ENCODE measurements at places on chromosomes 12 and 14. TPM values are rescaled to one million over a fixed set of nuclear protein-coding genes. Genes with fewer than 3 reads are reported as not detected.

- peaks cover 5% of the 10 kb centered on the region for H3K36me3 ChIP-seq
- H3K27ac ChIP-seq, result no peak overlapping the region
- DNase-seq, result no peak
- H3K27me3 ChIP-seq, result no peaks in the 10 kb centered on the region
- no peaks in the 10 kb centered on the region for H3K4me1 ChIP-seq
- no peak overlapping the region for H3K4me3 ChIP-seq
Measured at GRCh38 chr14:65033181-65033580, 46.5 kb downstream of the FNTB start.

KLHL42 gene
- 19.4 TPM for total RNA-seq

TAS2R7 gene
- not detected for total RNA-seq

TAS2R43 gene
- total RNA-seq, result 0.35 TPM
